ENCODE measurements at places on chromosomes 1 and 21. TPM values are rescaled to one million over a fixed set of nuclear protein-coding genes. Genes with fewer than 3 reads are reported as not detected.

NECTIN4 gene
- total RNA-seq: 2.9 TPM

AGBL4 gene
- total RNA-seq: not detected

PRKAA2 gene
- 2.8 TPM for total RNA-seq

CELA3B gene
- total RNA-seq: not detected

LCE3D gene
- 1.8 TPM for total RNA-seq

Measured in A549 treated with ZK216348 at 1 μM for 4 hours (cell line).